ENCODE measurements at places on chromosomes 6 and 20. TPM values are rescaled to one million over a fixed set of nuclear protein-coding genes. Genes with fewer than 3 reads are reported as not detected.
A peak's percentile ranks its signal among the peaks of the same experiment; 100 is the strongest.

- no peaks in the 10 kb centered on the region for H3K27me3 ChIP-seq
- no peak overlapping the region for H3K4me3 ChIP-seq
- DNase-seq: no peak
- no peak overlapping the region for H3K27ac ChIP-seq
- no peaks in the 10 kb centered on the region for H3K36me3 ChIP-seq
- no peaks in the 10 kb centered on the region for H3K4me1 ChIP-seq
Measured at GRCh38 chr6:143607974-143608373, 69.8 kb upstream of the PHACTR2 start.

- H3K36me3 ChIP-seq: no peaks in the 10 kb centered on the region
- DNase-seq: no peak
- no peak overlapping the region for H3K4me3 ChIP-seq
- H3K4me1 ChIP-seq: no peaks in the 10 kb centered on the region
- no peaks in the 10 kb centered on the region for H3K27me3 ChIP-seq
- no peak overlapping the region for H3K27ac ChIP-seq
Measured at GRCh38 chr6:27940766-27941165, 16.3 kb upstream of the OR2B6 start.

DNA sequence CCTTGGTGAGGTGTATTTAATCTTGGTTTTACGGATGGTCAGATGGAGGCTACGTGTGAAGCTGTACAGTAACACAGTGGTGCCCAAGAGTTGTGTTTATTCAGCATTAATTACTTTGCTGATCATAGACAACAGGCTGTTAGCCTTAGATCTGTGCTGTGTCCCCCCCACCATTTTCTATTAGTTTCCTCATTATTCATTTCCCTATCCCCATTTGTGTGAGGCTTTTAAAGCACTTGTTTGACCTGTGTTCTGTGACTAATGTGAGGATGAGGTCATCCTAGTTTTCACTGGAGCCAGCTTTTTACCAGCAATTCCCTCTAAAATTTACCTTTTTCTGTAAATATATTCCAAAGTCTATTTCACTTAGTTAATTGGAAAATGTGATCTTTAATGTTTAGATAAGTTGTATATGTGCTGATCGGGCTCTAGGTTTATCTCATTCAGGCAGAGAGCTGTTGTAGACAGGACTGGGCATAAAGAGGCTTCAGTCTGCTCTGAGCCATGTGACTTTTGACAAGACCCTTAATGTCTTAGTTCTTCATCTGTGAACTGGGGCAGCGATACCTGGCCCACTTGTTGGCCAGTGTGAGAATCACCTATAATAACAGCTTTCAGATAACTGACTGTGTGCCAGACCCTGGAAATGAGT is 8.4 kb downstream of the MAPRE1 start:
- H3K27me3 ChIP-seq: no peaks in the 10 kb centered on the region
- H3K4me3 ChIP-seq: no peak overlapping the region
- H3K4me1 ChIP-seq: peaks cover 40% of the 10 kb centered on the region
- no peak for DNase-seq
- H3K27ac ChIP-seq: peak overlapping the region; percentile 11
- H3K36me3 ChIP-seq: no peaks in the 10 kb centered on the region

DNA sequence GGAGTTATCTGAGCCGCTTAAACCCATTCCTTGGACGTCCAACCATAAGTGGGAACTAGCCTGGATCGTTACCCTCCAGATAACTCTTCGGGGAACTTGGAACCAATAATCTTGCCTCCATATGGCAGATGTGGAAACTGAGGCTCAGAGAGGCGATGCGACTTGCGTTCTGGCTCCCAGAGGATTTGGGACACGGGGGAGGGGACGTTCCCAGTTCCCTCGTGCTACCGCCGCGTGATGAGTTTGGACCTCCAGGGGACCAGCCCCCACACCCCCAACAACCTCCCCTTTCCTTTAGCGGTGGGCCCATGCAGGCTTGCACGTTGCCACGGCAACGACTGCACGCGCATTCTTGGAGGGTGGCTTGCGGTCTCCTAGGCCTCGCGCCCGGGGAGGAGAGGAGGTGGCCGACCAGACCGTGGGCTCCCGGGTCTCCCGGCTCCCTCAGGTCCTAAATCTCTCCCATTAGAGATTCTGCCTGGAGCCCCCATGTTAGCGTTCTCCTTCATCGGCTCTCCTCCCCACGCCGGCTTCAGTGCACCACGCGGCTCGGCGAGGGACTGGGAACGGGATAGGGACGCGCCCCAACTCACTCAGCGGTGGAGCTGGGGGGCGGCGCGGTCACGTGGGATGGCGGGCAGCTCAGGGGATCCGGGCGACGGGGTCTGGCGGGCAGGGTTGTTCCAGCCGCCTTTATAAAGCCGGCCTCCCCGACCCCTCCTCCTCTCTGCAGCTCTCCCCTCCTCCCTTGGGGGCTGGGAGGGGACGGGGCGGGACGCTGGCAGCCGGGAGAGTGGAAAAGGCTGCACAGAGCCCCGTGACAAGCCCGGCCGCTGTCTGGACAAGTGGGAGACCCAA is at the start of gene PLTP:
Gene PLTP (minus strand): TSS at position 670 of the 858 bp plus-strand sequence. CDS start 703 bp downstream, outside the sequence.
- no peaks in the 10 kb centered on the region for H3K27me3 ChIP-seq
- peaks cover 30% of the 10 kb centered on the region for H3K4me1 ChIP-seq
- H3K36me3 ChIP-seq: peaks cover 15% of the 10 kb centered on the region
- peak within 1 kb of the TSS; percentile 58 for H3K4me3 ChIP-seq
- H3K27ac ChIP-seq: peak within 1 kb of the TSS; percentile 79

GRCh38 chr6:73451223-73452106 is 632 bp downstream of the CGAS start:
- DNase-seq: no peak
- H3K4me3 ChIP-seq: peak overlapping the region; percentile 85
- H3K4me1 ChIP-seq: peaks cover 3% of the 10 kb centered on the region
- peak overlapping the region; percentile 84 for H3K27ac ChIP-seq
- H3K36me3 ChIP-seq: peaks cover 13% of the 10 kb centered on the region
- H3K27me3 ChIP-seq: no peaks in the 10 kb centered on the region

GRCh38 chr20:24948939-24949679 is at the start of gene CST7:
Gene CST7, plus strand, starts transcription at chr20:24949269. Its CDS starts 237 bp downstream, at chr20:24949506.
- H3K27ac ChIP-seq: no peak within 1 kb of the TSS
- no peak within 1 kb of the TSS for H3K4me3 ChIP-seq
- no peaks in the 10 kb centered on the region for H3K4me1 ChIP-seq
- DNase-seq: peak; percentile 36

The MTHFD1L gene
- total RNA-seq: 14.6 TPM
